GM10248 (cell line): ENCODE measurements at places on chromosomes 6 and 20.

DNA sequence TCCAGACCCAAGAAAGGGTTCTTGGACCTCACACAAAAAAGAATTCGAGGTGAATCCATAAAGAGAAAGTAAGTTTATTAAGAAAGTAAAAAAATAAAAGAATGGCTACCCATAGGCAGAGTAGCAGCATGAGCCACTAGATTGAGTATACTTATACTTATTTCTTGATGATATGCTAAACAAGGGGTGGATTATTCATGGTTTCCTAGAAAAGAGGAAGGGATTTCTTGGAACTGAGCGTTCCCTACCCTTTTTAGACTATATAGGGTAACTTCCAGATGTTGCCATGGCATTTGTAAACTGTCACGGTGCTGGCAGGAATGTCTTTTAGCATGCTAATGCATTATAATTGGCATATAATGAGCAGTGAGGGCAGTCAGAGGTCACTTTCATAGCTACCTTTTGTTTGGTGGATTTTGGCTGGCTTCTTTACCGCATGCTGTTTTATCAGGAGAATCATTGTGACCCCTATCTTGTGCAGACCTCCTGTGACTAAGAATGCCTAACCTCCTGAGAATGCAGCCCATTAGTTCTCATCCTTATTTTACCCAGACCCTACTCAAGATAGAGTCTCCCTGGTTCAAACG lies 44.3 kb downstream of the TENT5A start:
- DNase-seq, result no peak

DNA sequence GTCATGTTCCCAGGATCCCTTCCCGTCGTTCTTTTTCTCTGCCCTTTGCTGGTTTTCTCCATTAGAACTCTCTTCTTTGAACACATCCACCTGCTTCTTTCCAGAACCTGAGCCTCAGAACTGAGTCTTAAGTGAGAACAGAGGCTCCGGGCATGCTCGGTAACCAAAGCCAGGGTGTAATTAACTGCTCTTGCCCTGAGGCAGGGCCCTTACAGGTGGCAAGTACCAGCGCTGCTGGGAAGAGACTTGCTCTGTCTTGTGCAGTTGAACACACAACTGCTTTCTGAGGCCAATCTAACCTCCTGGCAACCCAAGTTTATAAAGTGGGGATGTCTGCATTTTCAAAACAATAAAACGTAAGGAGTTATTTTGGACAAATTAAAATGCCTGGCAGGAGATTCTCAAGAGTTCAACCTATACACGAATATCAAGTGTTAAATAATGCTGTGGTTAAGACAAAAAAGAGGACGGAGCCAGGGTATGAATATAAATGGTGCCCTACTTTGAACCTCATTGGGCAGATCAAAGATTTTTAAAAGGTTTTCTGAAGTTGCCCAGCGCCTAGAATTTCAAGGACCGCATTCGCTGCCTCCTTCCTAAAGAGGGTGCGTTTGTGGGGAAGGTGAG lies 12.4 kb upstream of the DEK start:
- no peak for DNase-seq

DNA sequence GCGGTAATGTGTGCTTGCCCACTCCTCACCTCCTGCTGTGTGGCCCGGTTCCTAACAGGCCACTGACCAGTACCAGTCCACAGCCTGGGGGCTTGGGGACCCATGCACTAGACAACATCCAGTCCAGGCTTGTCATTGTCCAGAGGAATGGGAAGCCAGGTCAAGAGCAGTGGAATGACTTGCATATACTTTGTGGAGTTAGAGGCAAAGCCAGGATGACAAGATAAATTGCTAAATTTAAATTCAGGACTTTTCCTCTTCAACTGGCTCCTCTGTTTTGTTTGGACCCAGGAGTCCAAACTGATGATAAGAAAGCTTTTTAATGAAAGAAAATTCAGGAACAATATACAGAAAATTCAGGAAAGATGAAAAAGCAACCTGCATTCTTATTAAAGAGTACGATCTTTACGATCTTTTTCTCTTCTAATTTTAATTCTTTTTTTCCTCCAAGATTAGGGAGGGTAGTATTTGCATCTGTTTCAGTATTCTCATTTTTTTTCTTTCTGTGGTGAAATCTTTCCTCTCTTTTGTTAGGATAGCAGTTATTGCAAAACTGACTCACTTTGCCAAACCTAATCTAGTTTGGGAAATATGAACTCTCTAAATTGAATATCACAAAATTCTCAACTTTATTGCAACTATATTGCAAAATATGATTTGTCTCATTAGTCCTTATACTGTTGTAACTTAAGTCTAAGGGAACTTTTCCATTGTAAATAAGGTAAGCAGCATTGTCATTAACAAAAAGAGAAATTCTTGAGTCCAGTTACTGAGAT lies 48.2 kb downstream of the DCBLD1 start:
- DNase-seq, result no peak

DNA sequence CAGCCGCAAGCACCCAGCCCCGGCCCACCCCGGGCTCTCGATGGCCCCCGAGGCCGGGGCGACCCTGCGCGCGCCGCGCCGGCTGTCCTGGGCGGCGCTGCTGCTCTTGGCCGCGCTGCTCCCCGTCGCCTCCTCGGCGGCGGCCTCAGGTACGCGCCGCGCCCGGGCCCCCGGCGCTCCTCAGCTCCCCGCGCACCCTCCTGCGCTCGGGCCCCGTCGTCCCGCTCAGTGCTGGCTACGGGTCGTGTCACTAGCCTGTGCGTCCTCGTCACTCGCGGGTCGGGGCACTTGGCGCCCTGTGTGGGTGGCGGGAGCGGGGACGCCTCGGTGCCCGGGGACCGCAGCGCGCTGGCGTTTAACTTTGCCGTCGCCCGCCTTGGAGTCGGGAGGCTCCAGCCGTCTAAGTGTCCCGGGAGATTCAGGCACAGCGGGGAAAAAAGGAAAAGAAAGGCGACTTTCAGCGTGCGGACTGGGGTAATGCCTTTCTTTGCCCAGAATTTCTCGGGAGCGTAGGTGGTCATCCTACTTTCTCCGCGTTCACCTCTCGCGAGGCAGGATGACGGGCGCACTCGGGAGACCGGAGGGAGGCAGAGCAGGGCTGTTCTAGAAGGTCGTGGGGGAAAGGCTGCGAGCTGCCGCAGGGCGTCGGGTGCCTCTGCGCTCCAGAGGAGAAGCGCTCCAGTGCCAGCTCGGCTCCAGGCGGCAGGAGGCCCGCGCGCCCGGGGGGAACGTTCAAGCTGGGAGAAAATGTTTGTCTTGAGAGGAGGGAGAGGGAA lies 545 bp downstream of the FNDC1 start:
- DNase-seq, result peak; percentile 26

- DNase-seq, result no peak
These were observed 136.2 kb upstream of the CCN2 start for GRCh38 chr6:132087391-132087790.
